RCC 7860 (cell line): ENCODE measurements at places on chromosomes 16 and 17.

DNA sequence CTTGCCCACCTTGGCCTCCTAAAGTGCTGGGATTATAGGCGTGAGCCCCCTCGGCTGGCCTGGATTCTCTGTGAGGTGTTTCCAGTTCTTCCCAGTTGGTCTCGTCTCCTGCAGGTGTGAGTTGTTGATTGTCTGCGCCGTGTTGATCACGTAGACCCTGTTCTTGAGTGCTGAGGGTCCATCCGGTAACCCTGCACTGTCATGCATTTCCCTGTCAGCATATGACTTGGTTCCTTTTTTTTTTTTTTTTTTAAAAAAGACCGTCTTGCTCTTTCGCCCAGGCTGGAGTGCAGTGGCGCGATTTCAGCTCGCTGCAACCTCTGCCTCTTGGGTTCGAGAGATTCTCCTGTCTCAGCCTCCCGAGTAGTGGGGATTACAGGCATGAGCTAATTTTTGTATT is 17.3 kb downstream of the MGRN1 start:
- DNase-seq: no peak

DNA sequence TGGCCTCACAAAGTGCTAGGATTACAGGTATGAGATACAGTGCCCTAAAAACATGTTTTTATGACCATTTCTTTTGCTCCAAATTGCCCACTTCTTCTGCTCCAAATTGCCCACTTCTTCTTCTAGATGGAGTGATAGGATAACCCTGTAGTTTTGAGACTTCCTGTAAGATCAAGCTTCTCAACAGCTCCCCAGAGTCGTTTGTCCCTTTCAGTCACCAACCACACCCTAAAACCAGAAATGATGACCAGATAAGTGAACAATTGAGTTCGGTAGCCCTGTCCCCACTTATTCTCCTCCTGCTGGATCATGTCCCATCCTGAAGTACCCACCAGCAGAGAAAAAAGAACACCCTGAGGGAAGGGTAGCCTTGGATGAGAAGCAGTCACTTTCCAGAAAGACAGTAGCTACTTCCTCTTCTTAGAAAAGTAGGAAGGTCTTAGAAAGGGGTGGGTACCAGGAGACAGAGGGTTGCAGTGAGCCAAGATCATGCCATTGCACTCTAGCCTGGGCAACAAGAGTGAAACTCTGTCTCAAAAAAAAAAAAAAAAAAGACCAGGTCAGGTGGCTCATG is 2.5 kb downstream of the ODAD4 start:
- no peak for DNase-seq

GRCh38 chr16:51657848-51658247 is 506.8 kb upstream of the SALL1 start:
- no peak for DNase-seq

DNA sequence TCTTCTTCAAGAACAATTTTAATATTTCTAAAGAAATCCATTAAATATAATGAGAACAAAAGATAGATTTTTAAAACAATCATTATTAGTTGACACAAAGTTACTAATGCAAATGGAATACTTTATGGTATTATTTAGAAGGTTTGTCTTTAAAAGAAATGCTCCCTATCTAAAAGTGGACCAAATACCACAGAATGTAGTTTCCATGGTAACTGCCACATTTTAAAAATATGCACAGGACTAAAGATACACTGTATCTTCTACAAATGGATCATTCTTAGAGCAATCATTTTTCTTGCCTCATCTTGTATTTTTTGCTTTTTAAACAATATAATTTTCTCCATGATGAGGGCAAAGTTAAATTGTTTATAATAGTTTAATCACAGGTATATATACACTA is 296.0 kb downstream of the CEP112 start:
- no peak for DNase-seq
